ENCODE measurements at places on chromosomes 1 and 21.
A peak's percentile ranks its signal among the peaks of the same experiment; 100 is the strongest.

GRCh38 chr1:38072858-38073257 lies 26.3 kb upstream of the POU3F1 start:
- no peak for DNase-seq

DNA sequence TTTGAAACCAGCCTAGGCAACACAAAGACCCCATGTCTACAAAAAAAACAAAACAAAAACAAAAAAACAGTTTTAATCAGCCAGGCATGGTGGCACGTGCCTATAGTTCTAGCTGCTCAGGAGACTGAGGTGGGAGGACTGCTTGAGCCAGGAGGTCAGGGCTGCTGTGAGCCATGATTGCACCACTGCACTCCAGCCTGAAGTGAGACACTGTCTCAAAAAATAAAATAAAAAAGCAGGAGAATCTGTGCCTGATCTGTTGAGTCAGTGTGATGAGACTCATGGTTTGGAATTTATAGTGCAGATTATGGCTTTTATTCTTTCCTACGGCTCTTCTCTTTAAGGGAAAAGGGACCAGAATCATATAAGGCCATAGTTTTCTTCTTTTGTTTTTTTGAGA lies 16.5 kb downstream of the TRIT1 start:
- DNase-seq, result no peak

DNA sequence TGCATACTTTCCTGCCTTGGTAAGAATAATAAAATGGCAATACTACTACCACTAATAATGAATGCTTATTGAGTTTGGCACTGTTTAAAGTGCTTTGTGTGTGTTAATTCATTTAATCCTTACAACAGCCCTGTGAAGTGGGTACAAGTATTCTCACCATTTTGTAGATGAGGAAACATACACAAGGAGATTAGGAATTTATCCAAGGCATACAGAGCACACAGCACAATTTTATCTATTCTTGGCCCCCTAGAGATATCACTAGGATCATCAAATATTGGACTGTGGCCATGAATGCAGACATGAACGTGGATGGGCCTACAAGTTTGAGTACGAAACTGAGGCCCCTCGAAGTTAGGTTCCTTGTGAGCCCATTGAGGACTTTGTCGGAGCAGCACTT lies 39.5 kb downstream of the TENT5C start:
- no peak for DNase-seq

GRCh38 chr21:44537930-44538911 lies 1.8 kb downstream of the KRTAP10-1 start:
- no peak for DNase-seq

GRCh38 chr1:155127105-155127966 lies at the start of gene EFNA1:
Gene EFNA1 (plus strand): TSS chr1:155127876. CDS start chr1:155127978, 102 bp downstream.
- DNase-seq, result peak; percentile 54

DNA sequence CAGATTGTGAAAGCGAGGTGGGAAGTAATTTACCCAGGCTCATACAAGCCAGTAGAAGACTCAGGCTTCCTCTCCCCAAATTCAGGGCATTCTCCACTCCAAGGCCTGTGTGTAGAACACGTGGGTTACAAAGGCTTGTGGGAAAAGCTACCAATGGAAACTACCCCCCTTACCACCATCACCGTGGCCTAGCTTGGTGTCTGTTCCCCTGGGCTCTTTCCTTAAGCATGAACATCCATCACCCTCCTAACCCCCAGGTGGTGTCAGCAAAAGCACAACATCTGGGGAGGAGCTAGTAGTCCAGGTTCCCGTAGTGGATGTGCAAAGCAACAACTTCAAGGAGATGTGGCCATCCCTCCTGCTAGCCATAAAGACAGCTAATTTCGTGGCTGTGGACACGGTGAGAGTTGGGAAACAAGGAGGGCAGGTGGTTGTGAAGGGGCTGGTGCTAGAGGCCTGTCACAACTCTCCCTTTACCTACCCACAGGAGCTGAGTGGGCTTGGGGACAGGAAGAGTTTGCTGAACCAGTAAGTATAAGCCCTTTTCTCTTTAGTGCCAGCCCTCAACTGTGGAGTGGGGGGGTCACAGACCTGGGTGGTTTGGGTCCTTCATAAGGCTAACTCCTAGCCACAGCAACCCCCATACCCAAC lies 701 bp upstream of the MUTYH start:
- DNase-seq, result peak; percentile 20

GRCh38 chr21:41425954-41426675 lies at the start of gene MX1:
Gene MX1 (plus strand): TSS chr21:41426239. CDS start chr21:41432071, 5,832 bp downstream.
- DNase-seq, result no peak

GRCh38 chr1:26138974-26139558 lies 19.8 kb upstream of the FAM110D start:
- peak; percentile 36 for DNase-seq

DNA sequence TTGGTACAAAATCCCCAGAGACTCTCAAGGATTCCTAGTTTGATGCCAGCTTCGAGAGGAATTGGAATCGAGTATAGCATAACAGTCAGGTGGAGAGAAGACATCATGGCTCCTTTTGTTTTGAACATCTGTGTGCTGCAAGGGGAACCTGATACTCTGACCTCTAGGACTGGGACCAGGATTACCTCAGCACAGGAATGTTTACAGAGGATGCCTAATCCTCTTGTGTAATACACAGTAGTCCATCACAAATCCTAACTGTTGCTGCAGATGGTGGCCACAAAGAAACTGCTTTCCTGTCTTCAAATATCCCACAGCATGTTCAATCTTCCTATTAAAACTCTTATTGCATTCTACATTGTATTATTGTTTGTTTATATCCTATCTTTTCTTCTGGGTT lies 111.8 kb upstream of the PRMT6 start:
- DNase-seq, result no peak

DNA sequence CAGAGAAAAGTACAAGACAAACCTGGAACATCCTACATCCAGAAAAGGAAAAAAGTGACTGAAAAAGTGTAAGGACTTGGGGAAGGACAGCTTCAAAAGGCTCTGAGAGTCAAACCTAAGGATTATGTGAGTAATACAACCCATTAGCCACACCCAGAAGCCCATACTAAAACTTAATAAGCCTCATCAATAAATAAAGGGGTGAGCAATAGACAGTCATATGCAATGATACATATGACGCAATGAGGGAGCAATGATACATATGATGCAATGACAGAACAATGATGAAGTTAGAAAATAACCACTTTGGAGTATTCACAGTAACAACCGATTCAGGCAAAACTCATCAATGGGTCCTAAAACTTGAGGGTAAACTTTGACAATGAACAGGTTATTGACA lies 50.1 kb downstream of the BRWD1 start:
- no peak for DNase-seq

DNA sequence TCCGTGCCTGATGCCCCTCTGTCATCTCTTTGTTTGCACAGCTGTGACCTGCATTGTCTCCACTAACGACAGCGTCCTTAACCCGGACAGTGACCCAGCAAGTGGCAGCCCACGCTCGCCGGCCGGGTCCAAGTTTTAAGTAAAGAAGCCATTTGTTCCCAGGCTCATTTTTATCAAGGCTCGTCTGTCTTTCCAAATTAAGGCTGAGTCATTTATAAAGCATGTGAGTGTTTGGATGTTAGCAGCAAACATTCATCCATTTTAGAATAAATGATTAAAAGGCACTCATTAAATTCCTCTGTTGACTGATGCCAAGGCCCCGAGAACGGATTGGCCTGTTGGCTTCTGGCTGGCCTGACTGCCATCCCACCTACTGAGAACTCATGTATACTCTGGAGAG lies 514.5 kb downstream of the NPHP4 start:
- no peak for DNase-seq

GRCh38 chr1:44698138-44698537 lies 23.6 kb downstream of the ARMH1 start:
- DNase-seq, result peak; percentile 53

DNA sequence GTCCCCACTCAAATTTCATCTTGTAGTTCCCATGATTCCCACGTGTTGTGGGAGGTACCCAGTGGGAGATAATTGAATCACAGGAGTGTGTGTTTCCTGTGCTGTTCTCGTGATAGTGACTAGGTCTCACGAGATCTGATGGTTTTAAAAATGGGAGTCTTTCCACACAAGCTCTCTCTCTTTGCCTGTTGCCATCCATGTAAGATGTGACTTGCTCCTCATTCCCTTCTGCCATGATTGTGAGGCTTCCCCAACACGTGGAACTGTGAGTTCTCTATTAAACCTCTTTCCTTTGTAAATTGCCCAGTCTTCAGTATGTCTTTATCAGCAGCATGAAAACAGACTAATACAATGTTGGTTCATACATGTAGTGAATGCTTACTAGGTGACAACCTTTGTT lies 163.2 kb upstream of the PALMD start:
- DNase-seq, result no peak

GRCh38 chr21:46159841-46160656 lies 4.7 kb upstream of the FTCD start:
- no peak for DNase-seq

DNA sequence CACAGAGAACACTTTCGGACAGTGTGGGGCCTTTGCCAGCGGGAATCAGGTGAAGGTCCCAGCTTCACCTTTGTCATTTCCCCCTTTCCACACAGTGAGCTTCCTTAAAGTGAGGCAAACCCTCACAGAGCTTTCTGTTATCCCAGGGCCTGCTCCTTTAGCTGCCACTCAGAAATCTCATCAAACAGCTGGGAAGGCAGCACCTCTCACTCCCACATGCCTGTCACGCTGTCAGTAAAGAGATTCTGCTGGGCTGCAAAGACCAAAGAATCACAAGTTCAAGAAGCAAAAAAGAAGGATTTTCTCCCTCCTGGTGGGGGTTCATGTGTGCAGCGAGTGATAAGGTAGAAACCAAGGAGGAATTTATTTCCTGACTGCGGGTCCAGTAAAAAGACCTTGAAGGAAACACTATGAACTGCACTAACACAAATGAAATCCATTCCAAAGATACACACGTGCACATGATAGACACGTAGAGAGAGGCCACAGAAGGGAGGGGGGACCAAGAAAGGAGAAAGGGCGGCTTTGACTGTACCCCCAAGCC lies 44.0 kb downstream of the HTR6 start:
- no peak for DNase-seq

GRCh38 chr1:63261736-63262458 lies 60.5 kb upstream of the FOXD3 start:
- DNase-seq, result peak; percentile 14

DNA sequence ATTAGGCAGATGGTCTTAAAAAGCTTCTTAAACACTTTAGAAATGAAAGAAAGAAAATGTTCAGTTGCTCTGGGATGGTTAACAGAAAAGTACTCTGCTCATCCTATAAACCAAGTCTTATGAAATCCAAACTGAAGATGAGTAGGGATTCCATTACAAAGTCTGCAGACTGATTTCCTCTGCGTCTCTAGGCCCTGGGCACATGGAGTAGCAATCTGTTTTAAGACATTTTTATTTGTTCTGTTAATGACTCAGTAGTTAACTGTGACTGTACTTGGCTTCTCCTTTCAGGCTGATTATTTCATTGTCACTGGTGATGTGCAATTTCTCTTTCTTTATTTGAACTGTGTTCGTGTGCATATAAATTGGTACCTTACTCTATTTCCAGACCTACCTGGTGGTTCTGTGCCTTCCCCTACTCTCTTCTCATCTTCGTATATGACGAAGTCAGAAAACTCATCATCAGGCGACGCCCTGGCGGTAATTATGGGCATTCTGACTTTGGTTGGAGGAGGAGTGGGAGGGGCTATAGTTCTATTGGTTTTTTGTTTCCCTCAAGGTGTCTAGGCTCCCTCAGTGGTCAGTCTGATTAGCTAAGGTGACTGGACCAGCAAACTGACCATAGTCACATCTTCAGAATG lies 30.6 kb downstream of the ATP1A1 start:
- DNase-seq, result no peak

GRCh38 chr1:52670604-52671003 lies 27.5 kb downstream of the COA7 start:
- no peak for DNase-seq

DNA sequence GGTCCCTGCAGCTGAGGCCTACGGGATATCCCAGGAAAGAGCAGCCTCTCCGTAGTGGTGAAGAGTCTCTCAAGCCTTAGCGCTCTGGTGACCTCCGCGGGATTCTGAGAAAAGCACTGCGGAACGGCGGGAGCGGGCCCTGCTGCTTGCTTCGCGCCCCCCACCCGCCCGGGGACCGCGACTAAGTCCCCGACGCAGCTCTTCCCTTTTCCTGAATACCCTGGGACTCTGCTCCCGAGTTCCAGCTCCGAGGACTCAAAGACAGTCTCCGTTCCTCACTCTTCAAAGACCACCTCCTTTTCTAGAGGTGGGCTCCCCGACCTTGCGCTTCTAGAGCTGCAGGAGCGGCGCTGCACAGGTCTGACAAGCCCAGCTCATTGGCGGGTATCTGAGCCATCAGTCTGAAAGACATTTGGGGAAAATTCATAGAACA lies 3.6 kb upstream of the PRRX1 start:
- DNase-seq, result no peak

DNA sequence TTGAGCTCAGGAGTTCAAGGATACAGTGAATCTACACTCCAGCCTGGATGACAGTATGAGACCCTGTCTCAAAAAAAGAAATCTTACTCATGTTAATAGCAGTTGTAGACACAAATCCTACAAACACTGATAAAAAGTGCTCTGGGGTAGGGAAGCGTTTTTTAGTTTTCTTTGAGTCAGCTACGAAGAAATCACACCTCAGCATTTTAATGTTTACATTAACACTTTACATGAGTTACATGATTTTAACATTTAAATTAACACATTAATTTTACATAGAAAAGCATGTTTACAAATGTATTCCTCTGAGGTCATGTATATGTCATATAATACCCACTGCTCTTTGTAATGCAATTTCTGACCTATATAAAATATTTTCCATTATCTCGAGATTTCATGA lies 419.2 kb downstream of the DPYD start:
- no peak for DNase-seq

DNA sequence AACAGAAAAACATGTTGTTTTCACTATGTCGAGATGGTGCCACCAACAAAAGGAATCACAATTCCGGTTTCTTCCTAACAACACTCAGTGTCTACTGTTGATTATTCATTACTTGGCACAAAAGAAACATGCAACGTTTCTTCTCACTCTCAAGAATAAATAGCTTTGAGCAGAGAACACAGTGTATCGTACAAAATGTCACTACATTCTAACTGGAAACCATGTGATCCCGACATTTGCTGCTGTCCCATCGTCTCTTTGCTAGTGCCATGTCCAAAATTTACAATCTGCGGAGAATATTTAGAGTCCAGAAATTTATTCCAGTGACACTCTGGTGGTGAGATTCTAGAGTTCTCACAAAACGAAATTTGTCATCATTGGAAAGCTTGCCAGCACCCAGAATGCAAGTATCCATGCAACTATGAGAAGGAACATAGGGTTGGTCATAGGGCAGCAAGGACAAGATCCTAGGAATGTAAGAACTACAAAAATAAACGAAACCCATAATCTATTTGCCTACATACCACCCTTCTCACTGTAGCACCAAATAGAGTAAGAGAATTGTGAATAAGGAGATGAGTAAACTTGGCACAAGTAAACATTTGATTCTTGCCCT lies 505.1 kb downstream of the LTN1 start:
- no peak for DNase-seq

DNA sequence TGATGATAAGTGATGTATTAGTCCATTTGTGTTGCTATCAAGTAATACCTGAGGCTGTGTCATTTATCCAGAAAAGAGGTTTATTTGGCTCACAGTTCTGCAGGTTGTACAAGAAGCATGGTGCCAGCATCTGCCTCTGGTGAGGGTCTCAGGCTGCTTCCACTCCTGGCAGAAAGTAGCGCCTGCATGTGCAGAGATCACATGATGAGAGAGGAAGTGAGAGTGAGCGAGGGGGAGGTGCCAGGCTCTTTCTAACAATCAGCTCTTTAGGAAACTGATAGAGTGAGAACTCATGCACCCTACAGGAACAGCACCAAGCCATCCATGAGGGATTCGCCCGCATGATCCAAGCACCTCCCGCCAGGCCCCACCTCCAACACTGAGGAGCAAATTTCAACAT lies 2.2 kb upstream of the FHAD1 start:
- DNase-seq, result peak; percentile 33

Data from KBM-7 (cell line).